Activated CD4-positive, alpha-beta T cell treated with anti-CD3 and anti-CD28 coated beads for 24 hours (primary cell): ENCODE measurements at places on chromosomes 7 and 10.

- no peak for DNase-seq
Measured at GRCh38 chr7:10076660-10077300, 896.9 kb upstream of the PHF14 start.

- DNase-seq = no peak
Measured at GRCh38 chr10:15241306-15241705, 72.8 kb upstream of the NMT2 start.

- no peak for DNase-seq
Measured at GRCh38 chr7:5634107-5634950, 147.1 kb downstream of the RNF216 start.

- no peak for DNase-seq
Measured at GRCh38 chr7:50868426-50869100, 85.9 kb upstream of the GRB10 start.

GRCh38 chr7:116799916-116800315 lies 62.5 kb upstream of the CAPZA2 start:
- no peak for DNase-seq

GRCh38 chr7:128104108-128104742 lies 73.0 kb upstream of the LRRC4 start:
- DNase-seq = no peak

DNA sequence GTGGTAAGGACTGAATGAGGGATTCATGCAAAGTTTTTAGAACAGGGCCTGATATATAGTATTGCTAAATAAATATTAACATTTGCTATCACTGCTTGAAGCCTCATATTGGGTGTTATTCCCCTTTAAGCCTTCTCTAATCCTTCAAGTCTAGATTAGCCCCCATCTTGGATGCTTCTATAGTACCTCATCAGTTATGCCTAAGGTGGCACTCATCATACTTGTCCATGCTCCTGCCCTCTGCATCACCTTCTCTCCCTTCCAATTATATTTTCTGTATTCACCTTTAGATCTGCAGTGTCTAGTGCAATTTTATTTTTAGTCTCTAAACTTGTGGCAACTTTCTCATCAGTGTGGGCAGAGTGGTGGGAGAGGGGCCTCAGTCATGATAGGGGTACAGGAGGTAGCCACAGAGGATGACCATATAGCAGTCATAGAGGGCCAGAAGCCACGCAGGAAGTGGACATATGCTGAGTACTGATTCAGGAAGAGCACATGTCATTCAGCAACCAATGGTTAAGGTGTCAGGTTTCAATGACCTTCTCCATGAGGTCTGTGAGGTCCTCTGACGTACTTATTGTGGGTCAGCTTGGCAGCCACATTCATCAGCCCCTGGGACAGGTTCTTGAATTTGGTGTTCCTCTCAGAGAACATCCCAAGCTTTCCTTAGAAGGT lies 2.5 kb downstream of the ENTPD1 start:
- DNase-seq = no peak

GRCh38 chr10:103941801-103942200 lies 23.8 kb upstream of the STN1 start:
- no peak for DNase-seq

DNA sequence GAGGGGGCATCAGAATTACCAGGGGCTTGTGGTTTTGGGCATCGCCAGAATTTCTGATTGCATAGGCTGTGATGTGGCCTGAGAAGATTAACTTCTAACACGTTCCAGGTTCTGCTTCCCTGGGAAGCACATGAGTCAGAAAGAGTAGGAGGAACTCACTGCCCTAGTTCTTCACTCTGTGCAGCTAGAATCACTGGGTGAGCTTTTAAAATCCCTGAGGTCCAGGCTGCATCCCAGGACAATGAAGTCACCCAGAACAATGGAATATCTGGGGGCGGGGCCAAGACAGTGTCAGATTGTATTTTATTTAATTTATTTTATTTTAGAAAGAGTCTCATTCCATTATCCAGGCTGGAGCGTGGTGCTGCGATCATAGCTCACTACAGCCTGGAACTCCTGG lies 636.5 kb downstream of the CALN1 start:
- DNase-seq = no peak

- no peak for DNase-seq
Measured at GRCh38 chr10:124359336-124359832, 59.3 kb downstream of the OAT start.

DNA sequence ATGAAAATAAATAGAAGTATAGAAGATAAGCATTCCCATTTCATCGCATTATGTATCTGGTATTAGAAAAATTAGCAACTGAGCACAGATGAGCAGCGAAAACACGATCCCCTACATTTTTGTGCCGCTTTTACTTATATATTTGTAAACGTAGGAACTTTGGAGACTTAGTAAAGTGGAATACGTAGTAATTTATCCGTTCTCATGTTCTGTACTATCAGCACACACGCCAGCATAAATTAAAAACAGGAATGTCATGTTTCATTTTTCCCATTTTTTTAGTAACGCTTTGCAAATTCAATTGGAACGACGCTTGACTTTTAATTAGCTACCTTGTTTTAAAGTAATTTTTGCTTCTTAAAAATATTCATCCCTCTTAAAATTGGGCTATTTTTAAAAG lies 2.4 kb downstream of the ZNRF2 start:
- no peak for DNase-seq

- DNase-seq = no peak
Measured at GRCh38 chr7:107959527-107959898, 43.4 kb downstream of the LAMB1 start.

- no peak for DNase-seq
Measured at GRCh38 chr7:106563466-106564150, 97.3 kb downstream of the CCDC71L start.

DNA sequence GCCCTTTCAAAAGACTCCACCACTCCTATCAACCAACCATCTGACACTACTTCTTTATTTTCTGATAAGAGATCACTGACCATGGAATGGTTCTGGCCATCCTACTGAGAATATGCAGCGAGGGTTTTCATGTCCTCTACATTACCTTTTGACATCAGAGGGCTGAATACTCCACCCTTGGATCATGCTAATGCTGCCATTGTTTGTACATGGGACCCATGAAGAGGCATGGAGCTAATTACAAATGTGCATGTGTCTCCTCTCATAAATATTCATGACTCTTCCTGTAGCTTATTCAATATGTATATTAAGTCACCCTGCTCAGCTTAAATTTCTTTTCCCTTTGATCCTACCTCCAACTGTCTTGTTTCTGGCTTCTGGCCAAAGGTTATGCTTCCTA lies 1065.8 kb upstream of the GHITM start:
- DNase-seq = no peak

GRCh38 chr10:68562661-68563570 lies 2.8 kb downstream of the TET1 start:
- DNase-seq = no peak

DNA sequence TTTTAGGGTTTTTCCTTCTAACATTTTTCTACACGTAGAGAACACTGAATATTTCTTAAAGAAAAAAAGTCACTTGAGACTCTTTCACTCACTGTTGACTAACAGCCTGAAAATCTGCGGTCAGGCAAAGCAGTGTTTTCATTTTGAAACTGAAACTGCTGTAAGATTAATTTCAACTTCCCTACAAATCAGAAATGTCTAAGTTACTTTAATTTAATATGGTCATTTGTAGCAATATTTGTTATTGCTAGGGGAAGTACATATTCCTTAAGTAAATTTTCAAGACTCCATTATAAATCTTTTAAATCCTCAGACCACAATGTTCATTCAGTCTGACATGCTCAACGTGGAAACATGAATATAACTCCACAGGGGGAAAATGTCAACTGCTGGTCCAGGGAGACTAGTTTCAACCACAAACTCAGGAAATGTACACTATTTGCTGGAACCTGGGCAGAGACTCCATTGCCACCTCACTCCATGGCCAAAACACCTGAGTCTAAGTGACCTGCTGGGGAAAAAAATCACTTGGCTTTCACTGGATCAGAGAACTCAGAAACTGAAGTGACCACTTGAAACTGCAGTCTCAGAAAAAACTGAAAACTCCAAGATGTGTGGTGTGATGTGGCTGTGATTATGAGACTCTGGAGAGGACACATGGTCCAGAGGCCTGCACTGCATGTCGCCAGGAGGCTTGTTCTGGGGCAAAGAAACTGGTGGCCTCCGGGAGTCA lies 161.2 kb downstream of the TAX1BP1 start:
- DNase-seq = no peak
